Adrenal gland (tissue), 19 donors: ENCODE measurements at places on chromosomes 11 and 22. TPM values are rescaled to one million over a fixed set of nuclear protein-coding genes. Genes with fewer than 3 reads are reported as not detected.

The RAB3IL1 gene
- polyA plus RNA-seq, result 17.4 TPM

The C11orf16 gene
- not detected for polyA plus RNA-seq

The GPHA2 gene
- polyA plus RNA-seq, result not detected

The ARHGAP32 gene
- 6.8 TPM for polyA plus RNA-seq

The CABP2 gene
- polyA plus RNA-seq, result not detected

DNA sequence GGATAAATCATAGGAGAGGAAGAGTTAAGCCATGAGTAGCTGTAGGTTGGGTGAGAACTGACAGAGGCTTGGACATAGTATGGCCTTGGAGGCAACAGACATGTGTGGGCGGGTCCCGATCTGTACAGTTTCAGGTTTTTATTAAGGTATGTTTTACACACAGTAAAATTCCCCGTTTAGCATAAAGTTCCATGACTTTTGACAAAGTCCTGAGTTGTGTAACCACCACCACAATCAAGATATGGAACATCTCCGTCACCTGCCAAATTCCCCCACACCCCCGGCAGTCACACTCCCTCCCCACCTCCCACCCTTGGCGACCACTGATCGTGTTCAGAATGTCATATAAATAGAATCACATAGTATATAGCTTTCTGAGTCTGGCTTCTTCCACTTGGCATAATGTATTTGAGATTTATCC, 68.1 kb downstream of the GRIK4 start:
- no peaks in the 10 kb centered on the region for H3K4me1 ChIP-seq
- no peak overlapping the region for H3K27ac ChIP-seq
- DNase-seq, result no peak
- H3K4me3 ChIP-seq, result no peak overlapping the region
- no peaks in the 10 kb centered on the region for H3K36me3 ChIP-seq
- no peaks in the 10 kb centered on the region for H3K27me3 ChIP-seq

DNA sequence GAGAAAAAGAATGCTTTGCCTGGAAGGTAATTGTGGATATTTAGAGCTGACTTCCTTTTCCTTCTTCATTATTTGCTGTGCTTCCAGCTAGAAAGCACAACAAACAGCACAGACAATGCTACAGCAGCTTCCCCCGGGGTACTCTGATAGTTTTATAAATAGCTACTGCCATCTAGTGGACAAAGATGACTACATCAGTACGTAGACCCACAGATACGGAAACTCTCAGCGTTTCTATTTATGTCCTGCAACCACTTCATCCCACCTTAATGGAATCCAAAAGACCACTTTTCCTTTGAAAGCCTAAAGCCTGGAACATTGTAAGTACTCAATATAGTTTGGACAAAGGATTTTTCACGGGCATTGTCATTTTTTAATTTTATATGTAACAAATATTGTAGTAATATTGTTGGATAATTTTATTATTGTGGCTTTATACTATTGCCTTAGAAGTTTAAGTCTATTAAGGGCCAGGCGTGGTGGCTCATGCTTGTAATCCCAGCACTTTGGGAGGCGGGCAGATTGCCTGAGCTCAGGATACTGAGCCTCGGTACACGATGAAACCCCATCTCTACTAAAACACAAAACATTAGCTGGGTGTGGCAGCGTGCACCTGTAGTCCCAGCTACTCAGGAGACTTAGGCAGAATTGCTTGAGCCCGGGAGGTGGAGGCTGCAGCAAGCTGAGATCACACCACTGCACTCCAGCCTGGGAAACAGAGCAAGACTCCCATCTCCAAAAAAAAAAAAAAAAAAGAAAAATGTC, 7.5 kb downstream of the HSPA8 start:
- H3K27ac ChIP-seq, result no peak overlapping the region
- peaks cover 59% of the 10 kb centered on the region for H3K36me3 ChIP-seq
- DNase-seq, result peak; percentile 52

- no peaks in the 10 kb centered on the region for H3K36me3 ChIP-seq
- no peaks in the 10 kb centered on the region for H3K27me3 ChIP-seq
- no peak overlapping the region for H3K27ac ChIP-seq
- no peak overlapping the region for H3K4me3 ChIP-seq
Observed at GRCh38 chr11:34599406-34599945, 21.4 kb upstream of the EHF start.

- no peak overlapping the region for H3K4me3 ChIP-seq
- H3K27ac ChIP-seq, result no peak overlapping the region
- DNase-seq, result no peak
Observed at GRCh38 chr11:48013269-48013901, 33.0 kb downstream of the PTPRJ start.

DNA sequence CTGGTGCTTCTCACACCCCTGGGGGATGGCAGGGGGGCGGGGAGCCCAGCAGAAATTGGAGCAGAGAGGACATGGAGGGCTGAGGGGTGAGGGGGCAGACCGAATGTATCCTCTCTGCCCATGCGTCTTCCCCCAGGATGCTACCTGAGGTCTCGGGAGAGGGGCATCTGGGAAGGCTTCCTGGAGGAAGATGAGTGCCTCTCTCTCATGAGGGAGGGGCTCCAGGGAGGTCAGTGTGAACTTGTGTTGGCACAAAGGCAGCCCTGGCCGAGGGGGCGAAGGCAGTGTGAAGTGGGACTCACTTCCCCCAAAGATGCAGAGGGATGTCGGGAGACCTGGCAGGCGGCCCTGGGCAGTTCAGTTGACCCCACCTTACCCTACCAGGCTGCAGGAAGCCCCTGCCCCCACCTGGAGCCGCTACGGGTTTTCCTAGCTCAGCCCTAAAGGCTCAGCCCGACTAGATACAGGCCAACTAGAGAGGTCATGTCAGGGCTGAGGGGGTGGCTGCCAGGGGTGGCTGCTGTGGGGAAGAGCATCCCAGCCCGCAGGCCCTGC, 10.4 kb downstream of the ASCL2 start:
- H3K4me1 ChIP-seq, result no peaks in the 10 kb centered on the region
- DNase-seq, result no peak
- no peak overlapping the region for H3K27ac ChIP-seq
- H3K27me3 ChIP-seq, result peaks cover 7% of the 10 kb centered on the region
- no peaks in the 10 kb centered on the region for H3K36me3 ChIP-seq

DNA sequence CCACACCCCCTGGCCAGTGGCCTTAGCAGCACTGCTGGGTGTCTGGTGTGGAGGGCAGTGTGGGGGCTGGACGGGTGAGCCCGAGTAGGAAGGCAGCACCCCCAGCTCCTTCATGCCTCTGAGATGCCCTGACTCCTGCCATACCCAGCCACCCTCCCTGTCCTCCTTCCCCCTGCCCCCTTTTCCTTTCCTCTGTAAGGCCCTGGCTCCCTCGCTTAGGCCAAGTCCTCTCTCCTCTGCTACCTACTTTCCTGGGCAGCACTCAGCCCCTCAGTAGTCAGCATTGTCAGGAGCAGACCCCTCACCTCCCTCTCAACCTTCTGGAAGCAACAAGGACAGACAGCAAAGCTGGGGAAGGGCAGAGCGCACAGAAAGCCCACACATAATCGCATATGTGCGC, 48.0 kb downstream of the BUD13 start:
- no peaks in the 10 kb centered on the region for H3K36me3 ChIP-seq
- H3K27me3 ChIP-seq, result no peaks in the 10 kb centered on the region
- H3K4me1 ChIP-seq, result no peaks in the 10 kb centered on the region
- no peak overlapping the region for H3K27ac ChIP-seq
- no peak overlapping the region for H3K4me3 ChIP-seq
